ENCODE measurements at places on chromosomes 2 and 18.
A peak's percentile ranks its signal among the peaks of the same experiment; 100 is the strongest.

DNA sequence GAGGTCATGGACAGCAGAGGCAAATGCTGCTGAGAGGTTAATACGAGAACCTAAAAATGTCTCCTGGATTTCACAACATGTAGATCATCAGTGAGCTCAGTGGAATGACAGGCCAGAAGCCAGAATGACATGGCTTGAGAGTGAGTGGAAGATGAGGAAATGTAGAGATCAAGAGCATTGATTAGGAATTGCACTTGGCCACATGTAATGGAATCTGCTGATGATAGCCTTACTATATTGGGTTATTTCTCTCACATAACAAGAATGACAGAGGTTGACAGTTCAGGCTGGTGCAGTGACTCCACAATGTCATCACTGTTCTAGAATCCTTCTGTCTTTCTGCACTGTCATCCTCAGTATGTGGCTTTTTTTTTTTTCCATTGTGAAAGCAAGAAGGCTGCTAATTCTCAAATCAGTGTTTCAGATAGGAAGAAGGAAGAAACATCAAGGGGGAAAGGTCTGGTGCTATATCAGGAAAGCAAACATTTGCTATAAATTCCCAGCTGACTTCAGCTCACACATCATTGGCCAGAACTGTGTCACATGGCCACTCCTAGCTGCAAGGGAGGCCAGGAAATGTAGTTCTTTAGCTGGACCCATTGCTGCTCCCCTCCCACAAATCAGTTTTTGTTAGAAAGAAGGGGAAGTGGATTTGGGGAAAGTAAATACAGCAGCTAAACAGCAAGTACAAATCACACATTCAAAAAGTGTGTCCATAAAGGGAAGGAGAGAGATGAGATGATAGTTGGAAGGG, 127.2 kb downstream of the FAM161A start:
- no peak for DNase-seq

- no peak for DNase-seq
Measured at GRCh38 chr2:143514413-143514812, 385.2 kb downstream of the ARHGAP15 start.

DNA sequence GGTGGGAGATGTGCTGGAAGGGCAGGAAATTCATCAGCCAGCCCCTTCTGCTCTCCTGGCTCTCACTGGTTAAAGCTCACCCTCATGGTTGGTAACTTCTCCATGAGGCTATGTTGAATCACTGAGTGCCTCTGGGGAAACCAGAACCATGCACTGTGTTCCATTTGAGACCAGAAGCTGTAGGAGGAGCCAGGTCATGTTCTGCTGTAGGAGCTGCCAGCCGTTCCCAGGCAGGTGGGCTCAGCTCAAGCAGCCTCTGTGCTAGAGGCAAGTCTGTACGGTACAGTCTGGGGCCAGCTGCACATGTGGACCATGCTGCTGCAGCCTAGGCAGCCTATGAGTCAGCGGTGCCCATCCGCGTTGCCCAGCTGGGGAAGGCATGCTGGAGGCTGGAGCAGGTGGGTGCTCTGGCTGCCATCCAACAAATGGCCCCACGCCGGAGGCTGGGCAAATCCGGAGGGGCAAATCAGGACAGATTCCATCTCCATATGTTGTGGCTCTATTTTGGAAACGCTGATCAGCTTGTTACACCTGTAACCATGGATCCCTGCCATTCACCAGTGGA, 22.0 kb upstream of the KCNF1 start:
- no peak for DNase-seq

GRCh38 chr2:28713577-28714298, 37.9 kb upstream of the PPP1CB start:
- peak; percentile 30 for DNase-seq

DNA sequence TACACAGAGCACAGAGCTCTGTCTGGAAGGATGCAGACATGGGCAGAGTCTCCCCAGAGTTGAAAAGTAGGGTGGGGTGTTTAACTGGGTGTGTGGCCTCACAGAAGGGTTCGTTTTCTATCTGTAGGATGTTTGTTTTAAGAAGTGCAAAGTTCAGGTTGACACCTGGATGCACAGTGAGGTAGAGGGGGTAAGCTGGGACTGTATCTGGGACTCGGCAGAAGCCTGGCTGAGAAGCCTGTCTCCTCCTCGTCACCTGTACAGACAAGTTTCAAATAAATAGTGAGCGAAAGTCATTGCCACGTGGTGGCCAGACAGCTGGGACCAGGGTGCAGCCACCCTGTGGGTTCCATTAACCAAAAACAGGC, 145.9 kb downstream of the KLHL29 start:
- DNase-seq = no peak

All from GM13976 (cell line).